ENCODE measurements at places on chromosomes 3 and 15. TPM values are rescaled to one million over a fixed set of nuclear protein-coding genes. Genes with fewer than 3 reads are reported as not detected.
A peak's percentile ranks its signal among the peaks of the same experiment; 100 is the strongest.

DNA sequence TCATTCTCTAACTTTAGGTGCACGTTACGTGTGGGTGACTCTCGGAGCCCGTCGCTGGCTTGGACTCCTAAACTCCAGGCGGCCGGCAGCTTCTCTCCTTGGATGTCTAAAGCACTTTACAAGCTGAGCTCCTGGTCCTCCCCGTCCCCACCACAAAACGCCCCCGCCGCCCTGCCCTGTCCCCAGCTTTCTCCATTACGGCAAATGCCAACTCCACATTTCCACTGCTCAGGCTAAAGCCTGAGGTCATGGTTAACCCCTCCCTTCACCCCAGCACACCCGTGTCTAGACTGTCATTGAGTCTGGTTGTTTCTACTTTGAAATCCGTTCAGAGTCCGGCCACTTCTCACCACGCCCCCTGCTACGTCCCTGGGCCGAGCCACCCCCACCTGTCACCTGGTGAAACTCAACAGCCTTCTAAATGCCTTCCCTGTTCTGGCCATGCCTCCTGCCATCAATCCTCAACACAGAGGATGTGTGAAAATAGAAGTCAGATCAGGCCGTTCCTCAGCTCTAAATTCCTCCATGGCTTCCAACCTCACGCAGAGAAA lies 8.1 kb upstream of the PCSK6 start:
- DNase-seq: no peak

DNA sequence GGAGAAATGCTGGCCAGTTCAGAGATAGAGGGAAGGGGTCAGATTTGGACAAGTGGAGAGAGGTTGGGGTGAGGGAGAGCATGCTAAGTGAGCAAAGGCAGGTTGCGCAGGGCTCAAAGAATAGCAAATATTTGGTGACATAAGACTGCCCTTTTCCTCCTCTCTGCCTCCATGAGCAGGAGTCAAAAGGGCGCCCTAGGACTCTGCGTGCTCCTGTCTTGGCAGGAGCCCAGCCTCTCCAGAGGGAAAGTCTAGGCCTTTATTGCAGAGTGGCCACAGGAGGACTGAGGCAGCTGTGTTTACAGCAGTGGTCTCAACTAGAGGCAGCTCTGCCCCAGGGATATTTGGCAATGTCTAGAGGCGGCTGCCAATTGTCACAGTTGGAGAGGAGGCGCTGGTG lies 165.6 kb downstream of the FAM43A start:
- no peak for DNase-seq

DNA sequence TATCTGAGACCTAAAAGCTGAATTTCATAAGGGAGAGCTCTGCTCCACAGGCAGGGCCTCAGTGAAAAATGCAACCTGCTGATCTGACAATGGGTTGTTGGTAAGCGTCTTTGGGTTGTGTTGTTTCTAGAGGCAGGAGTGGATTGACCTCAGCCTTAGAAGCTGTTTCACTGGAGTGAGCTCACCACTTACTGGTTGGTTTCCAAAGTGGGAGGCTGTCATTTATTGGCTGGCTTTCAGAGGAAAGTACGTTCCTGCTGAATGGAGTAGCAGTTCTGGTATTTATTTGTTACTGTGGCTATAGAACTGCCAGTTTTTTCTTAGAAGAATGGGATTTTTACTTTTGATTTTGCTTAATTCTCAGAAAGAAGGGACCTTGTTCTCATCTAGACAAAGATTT lies 29.3 kb upstream of the COL6A5 start:
- DNase-seq: peak; percentile 2

DNA sequence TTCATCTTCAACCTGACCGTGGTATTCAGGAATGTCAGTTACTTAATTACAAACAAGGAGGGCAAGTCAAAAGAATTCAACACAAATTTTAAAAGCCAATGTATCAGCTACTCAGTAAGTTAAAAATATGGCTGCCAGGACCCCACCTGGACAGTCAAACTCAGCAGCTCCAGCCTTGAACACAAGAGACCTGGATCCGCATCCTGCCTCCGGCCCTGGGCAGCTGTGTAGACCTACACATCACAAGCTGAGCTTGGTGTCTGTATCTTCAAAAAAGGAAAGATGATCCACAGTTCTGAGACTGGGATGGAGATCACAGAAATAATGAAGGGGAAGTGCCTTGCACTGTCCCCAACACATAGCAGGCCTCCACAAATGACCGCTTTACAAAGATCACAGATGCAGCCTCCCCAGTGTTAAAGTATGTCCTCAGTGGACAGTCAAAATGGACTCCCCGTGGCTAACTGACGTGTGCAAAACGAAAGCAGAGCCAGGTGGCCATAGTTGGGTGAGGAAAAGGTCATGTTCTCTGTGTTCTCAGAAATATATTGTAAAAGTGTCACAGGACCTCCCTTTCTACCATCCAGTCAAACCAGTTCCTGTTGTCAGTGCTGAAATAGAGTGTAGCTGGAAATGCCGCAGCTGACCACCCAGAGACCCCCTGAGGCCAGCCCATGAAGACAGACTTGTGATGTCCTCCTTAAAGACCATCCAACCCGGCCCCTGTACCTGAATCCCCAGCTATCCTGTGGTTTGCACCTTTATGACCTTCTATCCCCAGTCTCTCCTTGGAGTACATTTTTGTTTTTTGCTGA lies 168.5 kb upstream of the NSMCE3 start:
- no peak for DNase-seq

GRCh38 chr3:38581774-38582173 lies 67.7 kb downstream of the SCN5A start:
- no peak for DNase-seq

DNA sequence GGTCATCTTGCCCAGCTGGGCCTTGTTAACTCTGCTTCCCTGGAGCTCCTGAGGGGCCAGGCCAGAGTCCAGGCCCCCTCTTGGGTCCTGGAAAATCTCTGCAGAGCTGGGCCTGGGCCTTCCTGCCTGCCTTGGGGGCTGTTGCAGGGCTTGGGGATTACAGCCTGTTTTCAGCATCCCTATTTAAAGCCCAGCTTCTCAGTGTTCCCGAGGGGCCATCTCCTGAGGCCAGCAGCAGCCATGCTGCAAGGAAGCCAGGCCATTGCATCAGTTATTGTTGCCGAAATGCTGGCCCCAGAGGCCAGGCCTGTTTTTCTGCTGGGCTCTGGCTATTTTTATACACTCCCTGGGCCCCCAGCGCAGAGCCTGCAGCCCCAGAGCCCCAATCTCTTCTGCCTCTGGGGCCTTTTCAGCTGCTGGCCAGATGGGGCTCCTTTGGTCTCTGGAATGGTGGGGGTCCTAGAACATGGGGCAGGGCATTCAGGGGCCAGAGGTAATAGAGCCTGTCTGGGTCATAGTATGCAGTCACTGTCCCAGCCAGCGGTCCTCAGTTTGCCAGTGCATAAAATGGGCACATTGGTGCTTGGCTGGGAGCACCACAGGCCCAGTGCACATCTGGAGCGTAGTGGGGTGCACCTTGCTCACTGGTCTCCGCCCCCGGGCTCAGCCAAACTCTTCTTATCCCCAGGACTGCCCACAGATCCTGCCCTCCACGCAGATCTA lies 28.5 kb downstream of the PLXNA1 start:
- no peak for DNase-seq

EDEM1 gene
- 65.4 TPM for total RNA-seq

DNA sequence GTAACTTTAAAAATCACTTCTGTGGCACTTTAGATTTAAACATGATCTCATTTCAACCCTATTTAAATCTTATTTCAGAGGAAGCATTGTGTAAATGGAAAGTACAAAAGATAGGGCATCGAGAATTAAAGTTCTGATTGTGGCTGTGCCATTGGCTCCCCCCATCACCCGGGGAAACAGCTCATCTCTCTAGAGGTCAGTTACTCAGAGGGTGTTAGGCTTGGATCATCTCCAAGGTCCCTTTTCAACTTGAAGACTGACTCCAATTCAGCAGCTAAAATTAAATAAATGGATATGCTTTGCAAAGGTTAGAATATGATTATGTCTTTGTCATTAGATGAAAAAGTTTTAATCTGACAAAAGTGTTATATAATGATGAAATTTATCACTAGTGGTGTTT lies 20.1 kb downstream of the CADM2 start:
- DNase-seq: no peak

SCAMP5 gene
- total RNA-seq: 23.1 TPM

DNA sequence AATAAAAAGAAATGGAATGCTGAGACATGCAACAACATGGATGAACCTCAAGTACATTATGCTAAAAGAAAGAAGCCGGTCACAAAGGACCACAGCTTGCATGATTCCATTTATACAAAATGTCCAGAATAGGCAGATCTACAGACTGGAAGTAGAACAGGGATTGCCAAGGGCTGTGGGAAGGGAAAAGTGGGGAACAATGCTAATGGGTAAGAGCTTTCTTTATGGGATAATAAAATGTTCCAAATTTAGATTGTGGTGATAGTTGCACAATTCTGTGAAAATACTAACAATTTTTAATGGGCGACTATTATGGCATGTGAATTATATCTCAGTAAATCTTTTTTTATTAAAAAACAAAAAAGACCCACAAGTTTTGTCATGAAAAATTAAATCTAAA lies 106.2 kb downstream of the TMCO5A start:
- DNase-seq: no peak

DNA sequence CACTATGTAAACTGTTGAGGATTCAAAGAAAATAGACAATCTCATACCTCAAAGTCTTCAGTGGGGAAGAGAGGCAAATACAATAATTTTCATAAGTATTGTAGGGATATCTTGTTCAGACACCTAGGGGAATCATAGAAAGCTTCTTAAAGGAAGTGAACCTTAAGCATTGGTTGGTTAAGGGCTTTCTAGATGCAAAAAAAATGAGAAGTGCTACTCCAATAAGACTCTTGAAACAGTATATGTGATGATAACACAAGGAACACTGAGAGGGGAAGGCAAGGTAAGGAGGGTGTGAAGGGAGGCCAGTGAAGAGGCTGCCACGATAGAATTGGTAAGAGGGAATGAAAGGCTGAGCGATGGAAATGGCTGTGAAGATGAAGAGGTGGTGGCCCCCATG lies 104.1 kb downstream of the TPRG1 start:
- no peak for DNase-seq

GRCh38 chr15:77031376-77032050 lies 36.6 kb downstream of the PSTPIP1 start:
- no peak for DNase-seq

GRCh38 chr3:32495085-32495484 lies 7.6 kb downstream of the CMTM6 start:
- no peak for DNase-seq

CCR1 gene
- 0.41 TPM for total RNA-seq

GRCh38 chr15:45021348-45021747 lies 1.6 kb upstream of the SORD start:
- DNase-seq: no peak

DNA sequence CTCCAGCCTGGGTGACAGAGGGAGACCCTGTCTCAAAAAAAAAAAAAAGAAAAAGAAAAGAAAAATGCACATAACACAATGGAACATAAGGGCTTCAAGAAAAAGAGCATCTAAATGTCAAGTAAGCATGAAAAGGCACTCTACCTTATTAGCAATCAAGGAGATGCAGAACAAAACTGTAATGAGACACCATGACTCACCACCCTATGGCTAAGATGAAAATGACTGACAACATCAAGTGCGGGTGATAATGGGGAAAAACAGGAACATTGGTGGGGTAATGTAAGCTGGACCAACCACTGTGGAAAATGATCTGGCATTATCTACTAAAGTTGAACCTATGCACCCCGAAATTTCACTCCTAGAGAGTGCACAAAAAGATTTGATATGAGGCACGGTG lies 19.6 kb upstream of the NSMCE3 start:
- DNase-seq: no peak

PCSK6 gene
- 1.3 TPM for total RNA-seq

- no peak for DNase-seq
Observed at GRCh38 chr15:63979262-63979793, 67.0 kb downstream of the DAPK2 start.

GRCh38 chr15:67079361-67079760 lies 14.0 kb downstream of the SMAD3 start:
- DNase-seq: no peak

PRTG gene
- 13.6 TPM for total RNA-seq

CLRN1 gene
- not detected for total RNA-seq

DNA sequence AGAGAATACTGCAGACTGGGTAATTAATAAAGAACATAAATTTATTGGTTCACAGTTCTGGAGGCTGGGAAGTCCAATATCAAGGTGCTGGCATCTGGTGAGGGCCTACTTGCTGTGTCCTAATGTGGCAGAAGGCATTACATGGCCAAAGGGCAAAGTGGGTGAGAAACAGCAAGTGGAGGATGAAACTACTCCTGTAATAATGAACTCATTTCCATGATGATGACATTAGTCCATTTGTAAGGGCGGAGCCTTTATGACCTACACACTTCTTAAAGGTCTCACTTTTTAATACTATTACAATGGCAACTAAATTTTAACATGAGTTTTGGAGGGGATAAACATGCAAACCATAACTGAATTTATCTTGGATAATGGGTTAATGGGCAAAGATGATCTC lies 139.6 kb upstream of the SGO1 start:
- no peak for DNase-seq

- DNase-seq: peak; percentile 20
Observed at GRCh38 chr3:123258811-123259420, 57.2 kb downstream of the SEC22A start.

DNA sequence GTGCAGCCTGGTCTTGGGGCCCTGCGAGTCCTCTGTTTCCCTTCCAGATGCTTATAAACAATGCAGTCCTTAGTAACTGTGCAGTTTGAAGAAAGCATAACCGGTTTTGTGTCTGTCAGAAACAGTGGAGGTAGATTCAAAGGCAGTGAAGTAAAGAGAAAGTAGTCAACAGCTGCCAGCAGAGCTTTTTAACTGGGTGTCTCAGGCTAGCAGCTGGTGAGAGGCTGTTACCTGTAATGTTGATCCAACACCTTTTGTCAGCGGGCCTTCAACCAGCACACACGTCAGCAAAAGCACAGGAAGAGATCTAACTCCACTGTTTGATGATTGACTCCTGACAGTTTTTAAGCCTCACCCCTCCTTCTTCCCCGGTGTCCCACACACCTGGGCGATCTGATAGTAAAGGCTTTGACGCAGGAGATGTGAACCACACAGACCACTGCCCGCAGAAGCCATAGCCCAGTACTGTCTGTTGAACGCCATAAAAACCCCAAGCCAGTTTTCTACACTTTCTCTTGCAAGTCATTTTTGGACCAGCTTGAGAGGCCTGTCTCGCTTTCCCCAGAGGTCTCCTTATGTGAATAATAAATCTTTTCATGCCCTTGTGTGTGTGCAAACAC lies 178.0 kb downstream of the FMN1 start:
- no peak for DNase-seq

TMEM266 gene
- 0.36 TPM for total RNA-seq

PLSCR4 gene
- total RNA-seq: 1.1 TPM

GRCh38 chr3:90132197-90132596 lies 1024.8 kb downstream of the EPHA3 start:
- DNase-seq: no peak

GRCh38 chr3:140510303-140510861 lies 167.5 kb upstream of the TRIM42 start:
- DNase-seq: no peak
